ENCODE measurements at places on chromosomes 1 and 21.

DNA sequence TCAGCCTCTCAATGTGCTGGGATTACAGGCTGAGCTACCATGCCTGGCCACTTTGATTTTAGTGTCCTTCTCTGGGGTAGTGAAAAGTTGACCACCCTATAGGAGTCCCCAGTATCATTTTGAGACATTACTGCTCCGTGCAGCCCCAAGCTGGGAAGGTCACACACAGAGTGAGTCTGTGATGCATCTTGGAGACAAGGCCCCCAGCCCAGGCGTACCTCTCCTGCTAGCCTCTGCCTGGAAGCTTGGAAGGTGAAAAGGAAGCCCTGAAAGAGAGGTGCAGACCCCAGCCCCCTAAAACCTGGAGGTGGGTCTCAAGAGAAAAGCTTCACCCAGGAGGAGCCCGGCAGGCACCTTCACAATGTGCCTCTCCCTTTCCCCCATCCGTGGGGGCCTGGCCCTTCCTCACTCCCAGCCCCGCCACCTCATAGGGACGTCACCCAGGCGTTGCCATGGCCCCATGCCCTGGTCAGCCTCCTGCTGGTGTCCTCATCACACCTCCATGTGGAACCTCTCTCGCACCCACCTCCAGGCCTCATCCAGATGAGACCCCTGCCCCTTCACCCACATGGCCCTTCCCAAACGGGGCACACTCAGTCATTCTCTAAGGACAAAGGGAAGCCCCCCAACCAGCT lies 5.6 kb upstream of the ARF1 start:
- DNase-seq = no peak

DNA sequence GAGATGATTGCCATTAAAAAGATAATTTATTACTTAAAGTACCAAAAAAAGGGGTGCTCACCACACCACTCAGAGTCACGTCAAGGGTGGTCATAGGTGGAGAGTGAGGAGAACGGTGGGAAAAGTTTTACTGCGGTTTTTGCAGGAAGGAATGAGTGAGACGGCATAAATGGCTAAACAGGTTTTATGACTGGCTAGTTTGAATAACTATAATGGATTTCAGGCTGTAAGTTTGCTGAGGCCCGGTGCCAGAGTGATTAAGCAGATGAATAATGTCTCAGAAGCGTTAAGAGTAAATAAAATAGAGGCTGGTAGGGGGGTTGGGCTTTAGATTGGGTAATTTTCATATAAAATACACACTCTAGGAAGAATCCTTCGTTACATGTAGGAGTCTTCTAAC lies 1337.8 kb downstream of the AMY1C start:
- DNase-seq = no peak

DNA sequence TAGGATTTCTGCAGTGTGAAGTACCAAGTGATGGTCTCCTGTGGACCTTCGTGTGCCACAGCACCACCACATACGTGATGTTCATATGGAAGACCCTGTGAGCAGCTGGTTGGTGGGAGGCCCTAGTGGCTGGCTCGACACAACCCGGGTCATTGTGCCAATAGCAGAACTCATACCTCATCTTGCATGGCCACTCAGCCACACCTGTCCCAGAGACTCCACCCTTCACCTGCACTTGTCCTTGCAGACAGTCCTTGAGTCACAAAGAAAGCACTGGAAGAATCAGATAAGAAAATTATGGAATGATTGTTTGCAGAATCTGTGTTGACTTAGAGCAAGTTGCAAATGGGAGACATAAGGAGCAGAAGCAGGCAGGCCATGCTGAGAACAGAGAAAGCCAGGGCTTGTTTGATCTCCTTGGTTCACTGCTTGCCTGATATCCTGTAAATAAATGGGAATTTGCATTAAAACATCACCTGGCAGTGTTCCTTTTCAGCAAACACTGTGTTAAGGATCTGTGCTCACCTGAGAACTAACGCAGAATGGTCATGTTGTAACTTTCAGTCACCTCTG lies 307.7 kb downstream of the SIPA1L2 start:
- no peak for DNase-seq

DNA sequence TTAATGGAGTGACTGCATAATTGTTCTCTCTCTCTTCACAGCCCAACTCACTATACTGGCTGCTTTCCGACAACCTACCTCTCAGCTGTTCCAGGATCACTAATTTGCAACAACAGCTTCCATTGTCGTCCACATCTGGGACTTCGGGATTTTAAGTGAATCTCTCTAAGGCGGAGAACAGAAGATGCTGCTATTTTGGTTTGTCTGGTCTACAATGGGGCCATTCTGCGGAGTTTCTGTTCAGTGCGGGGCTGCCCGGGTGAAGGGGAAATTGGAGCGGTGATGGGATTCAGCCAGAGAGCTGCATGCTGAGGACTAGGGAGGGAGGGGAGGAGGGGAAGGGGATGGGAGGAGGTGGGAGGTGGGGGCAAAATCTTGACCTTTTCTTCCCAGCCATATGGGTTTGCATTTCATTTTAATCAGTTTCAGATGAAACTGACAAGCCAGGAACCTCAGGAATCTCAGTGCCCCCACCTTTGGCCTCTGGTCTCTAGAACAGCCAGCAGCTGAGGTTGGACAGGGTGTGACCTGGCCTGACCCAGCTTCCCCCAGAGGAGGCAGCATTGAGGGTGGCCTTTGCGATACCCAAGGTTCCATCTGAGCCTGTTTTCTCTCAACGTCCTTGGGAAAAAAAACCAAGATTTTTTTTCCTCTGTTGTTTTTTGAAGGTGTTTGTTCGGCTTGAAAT lies 6.9 kb upstream of the SRP9 start:
- DNase-seq = no peak

DNA sequence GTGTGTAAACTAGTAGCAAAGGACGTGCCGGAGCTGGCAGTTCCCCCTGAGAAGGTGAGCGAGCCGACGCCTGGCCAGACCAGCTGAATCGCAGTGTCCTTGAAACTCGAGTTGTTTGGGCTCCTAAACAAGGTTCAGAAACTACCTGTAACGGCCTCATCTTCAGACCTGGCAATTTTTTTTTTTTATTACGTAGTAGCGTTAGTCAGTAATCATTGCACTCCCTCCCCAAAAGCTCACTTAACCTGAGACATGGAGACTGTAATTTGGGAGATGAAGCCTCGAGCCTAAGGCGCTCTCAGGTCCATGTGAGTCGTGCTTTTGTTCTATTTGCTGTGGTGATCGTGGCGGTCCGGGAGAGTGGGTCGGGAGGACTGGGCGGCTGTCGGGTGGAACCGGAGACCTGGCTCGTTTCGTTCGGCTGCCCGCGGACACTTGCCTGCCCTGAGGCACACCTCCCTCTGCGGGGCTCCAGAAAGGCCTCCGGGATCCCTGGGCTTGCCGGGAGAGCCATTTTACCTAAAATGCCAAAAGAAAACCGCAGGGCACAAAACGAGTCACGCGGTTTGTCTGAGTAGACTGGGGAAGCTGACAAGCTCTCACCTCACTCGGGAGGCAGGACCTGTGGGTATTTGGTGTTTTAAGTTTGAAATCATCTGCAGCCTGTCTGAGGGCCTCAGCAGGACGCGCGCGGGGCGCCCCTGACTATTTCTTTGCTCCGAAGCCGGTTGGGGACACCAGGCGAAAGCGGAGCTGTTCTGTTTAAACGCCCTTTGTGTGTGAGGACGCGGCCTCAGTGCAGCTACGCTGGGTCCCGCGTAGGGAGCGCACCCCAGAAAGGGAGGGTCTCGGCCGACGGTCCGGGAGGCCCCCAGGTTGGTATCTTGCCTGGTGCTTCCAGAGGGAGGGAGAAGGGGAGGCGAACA lies 722 bp downstream of the LHX8 start:
- no peak for DNase-seq

Data from cerebellar nuclear complex (tissue), 1 donor.